ENCODE measurements at places on chromosomes 16 and 17.

GRCh38 chr17:56157845-56158244 is 4.6 kb downstream of the ANKFN1 start:
- DNase-seq, result no peak

GRCh38 chr17:72618001-72618509 is 474.4 kb downstream of the SLC39A11 start:
- no peak for DNase-seq

- DNase-seq, result no peak
Observed at GRCh38 chr17:39001703-39002637, 34.8 kb upstream of the FBXO47 start.

DNA sequence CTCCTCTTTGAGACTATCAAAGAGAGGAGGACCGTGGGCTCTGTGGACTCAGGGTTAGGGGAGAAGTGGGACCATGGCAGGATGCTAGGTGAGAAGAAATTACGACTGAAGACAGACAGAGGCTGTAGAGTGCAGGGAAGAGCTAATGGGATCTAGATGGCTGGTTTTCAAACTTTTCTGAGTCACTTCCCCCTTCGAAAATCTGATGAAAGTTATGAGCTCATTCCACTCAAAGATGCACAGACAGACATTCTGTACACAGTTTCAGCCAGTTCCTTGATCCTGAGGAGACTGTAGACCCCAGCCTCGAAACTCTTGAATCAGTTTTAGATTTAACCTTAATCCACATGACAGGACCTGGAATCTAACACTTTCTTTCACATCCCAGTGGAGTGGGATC is 40.7 kb downstream of the RGS9 start:
- DNase-seq, result no peak

- DNase-seq, result no peak
Observed at GRCh38 chr17:38746004-38746848, 1.9 kb downstream of the PCGF2 start.

DNA sequence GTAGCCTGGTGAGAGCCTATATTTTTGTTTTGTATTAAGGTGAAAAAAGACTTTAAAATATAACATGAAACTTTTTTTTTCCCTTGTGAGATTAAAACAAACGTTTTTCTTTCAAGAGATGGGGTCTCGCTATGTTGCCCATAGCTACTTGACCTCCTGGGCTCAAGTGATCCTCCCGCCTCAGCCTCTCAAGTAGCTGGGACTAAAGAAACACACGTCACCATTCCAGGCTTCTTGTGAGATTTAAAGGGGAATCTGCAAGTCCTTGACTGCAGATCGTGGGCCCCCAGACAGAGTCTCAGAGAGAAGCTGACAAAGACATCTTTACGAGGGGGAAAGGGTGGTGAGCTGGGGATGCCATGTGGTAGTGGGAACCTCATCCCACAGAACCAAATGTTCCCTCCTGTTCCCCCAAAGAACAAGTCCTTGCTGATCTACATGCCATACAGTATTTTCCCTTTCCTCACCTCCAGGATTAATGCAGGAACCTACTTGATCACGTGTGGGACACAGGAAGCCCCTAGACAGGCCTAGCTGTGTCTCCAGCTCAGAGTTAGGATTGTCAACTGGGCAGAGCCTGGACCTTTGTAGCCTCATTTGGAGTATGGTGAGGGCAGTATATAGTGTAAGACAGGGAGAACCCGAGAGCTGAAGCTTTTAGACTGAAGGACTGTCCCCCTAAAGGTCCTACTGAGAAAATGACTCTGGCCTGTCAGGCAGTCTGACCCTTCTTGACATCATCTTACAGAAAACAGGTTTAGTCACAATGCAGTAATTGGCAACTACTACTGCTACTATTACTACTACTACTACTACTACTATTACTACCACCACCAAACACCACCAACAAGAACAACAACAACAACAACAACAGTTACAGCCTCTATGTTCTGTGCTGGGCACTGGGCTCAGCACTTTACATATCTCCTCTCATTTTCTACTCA is 4.1 kb downstream of the MAP3K14 start:
- no peak for DNase-seq

- no peak for DNase-seq
Observed at GRCh38 chr17:37742116-37742761, 2.6 kb downstream of the HNF1B start.

- DNase-seq, result no peak
Observed at GRCh38 chr16:50699326-50700159, 6.1 kb downstream of the NOD2 start.

- no peak for DNase-seq
Observed at GRCh38 chr17:68601565-68602288, 560 bp upstream of the FAM20A start.

DNA sequence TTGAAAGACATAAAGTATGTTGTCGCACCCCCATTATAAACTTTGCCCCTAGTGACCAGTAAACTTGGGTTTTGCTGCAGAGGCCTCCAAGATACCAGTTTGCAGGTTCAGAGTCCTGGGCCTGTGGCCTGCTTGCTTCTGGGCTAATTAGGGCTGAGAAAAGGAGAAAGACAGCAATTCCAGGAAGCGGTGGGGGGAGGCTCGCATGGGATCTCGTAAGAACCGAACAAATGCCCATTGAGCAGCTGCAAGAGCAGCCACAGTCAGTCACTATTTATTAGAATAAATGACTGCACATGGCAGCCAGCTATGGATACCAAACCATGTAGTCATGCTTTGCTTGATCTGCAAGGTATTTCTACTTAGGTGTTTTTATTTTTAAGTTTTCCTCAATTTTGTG is 4.9 kb downstream of the SHISA9 start:
- DNase-seq, result no peak

GRCh38 chr17:42183741-42184711 is 1.2 kb downstream of the HCRT start:
- no peak for DNase-seq

DNA sequence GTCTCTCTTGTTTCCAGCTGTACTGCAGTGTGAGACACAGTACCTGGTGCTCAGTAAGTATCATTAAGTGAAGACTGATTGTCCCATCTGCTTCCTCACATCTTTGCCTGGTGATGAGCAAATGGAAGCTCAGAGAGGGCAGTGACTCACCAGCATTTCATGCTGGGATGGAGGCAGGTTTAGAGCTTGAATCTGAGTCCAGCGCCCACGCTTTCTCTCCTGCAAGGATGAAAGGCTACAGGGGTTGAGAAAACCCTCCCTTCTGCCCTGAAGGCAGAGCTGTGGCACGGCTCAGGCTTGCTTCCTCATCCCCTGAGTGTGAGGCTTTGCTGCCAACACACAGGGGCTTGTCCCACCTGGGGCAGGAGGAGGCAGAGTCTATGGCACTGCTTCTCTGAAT is 1.5 kb upstream of the RNF112 start:
- no peak for DNase-seq

DNA sequence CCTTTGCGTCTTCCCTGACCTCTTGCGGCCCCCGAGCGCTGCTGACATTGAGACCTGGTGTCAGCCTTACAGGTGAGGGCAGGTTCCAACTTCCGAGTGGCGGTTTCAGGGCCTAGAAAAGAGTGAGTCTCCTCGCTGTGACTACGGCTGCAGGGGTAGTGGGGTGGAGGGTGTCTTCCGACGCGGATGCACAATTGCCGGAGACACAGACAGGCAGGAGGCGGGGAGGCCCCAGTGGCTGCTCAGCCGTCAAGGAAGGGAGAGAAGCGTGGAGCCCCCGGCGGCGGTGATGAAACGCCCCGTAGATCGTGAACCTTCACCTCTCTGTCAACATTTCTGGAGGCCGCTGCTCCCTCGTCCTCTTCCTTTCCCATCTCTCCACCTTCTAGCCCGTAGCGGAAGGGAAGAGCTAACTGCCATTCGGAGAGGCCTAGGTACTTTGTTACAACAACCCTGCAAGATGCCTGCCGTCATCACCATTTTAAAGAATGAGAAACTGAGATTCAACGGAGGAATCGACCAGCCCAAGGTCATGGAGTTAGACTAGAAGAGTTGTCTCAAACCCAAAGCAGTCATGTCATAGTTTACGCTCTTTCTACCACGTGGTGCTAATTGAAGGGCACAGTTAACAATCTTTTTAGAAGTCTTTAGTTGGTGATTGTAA is 485 bp downstream of the DNAJA3 start:
- DNase-seq, result peak; percentile 17

All from activated CD8-positive, alpha-beta memory T cell treated with anti-CD3 and anti-CD28 coated beads for 1 hour (primary cell).